Cerebellar nuclear complex (tissue), 1 donor: ENCODE measurements at places on chromosomes 12 and 14.

DNA sequence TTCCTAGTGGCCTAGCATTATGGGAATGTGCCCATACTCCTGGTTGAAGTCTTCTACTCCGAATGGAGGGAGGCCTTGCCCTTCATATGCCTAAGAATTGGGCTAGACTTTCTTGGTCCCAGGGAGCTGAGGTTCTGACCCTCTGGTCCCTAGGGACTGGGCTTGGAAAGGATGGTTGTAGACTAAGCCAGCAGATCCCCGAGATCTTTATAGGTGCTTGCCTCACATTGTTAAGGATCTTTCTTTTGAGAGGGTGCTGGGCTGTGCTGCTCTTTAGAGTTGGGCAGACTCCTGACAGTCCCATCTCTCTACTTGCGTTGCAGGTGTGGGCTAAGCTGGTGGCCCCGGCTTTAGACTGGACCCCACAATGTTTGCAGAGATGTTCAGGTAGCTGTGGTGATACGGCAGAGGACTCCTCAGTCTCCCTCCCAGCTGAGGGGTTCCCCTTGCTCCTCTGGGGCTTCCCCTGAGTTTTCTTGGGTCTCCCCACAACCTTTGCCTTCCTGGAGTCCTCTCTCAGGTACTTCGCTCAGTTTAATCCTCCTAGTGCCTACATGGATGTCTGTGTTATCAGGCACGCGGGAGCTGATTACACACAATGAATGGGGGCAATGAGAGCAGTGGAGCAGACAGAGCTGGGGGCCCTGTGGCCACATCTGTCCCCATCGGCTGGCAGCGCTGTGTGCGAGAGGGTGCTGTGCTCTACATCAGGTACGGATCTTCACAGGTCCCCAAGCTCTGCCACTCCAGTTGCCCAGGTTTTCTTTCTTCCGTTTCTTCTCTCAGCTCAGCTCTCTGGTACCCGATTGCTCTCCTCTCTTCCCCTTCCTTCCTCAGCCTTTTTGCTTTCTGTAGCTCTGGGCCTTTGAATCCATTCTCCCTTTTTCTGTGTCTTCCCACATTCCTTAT lies 1.3 kb downstream of the MBD6 start:
- no peak for DNase-seq

GRCh38 chr12:807041-807735 lies 54.8 kb downstream of the WNK1 start:
- no peak for DNase-seq

GRCh38 chr12:50224026-50224692 lies 57.0 kb upstream of the CERS5 start:
- DNase-seq = no peak

- no peak for DNase-seq
These were observed 38.9 kb downstream of the PPP1R13B start for GRCh38 chr14:103808403-103809001.

DNA sequence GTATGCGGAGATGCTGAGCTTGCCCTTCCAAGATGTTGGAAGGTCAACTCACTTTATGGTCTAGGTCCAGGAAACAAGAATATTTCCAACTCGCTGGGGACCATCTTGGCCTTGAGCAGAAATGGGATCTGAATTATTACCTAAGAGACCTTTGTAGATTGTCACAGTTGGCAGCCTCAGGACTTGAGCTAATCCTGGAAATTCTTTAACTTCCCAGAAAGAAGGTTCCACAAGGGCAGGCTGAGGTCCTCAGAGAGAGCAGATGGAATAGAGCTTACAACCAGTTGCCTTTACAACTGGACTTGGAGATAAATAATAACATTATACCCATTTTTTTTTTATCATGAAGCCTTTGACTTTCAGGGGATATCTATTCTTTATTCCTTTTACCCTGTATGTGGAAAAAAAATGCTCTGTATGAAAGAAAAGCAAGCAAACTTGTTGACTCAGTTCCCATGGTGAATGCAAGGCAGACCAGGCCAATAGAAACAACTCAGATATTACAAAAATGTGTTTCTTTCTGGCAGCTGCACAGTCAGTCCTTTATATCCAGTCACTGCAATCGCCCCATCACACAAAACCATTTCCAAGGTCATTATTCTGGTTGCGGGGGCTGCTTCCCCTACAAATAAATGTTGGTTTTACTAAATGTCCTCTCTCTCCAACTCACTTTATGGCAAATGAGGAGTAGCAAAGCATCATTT lies 401.4 kb downstream of the ZFP36L1 start:
- no peak for DNase-seq

- no peak for DNase-seq
These were observed 20.1 kb upstream of the ANO2 start for GRCh38 chr12:5964913-5965900.

GRCh38 chr12:92096346-92097136 lies 49.1 kb downstream of the BTG1 start:
- no peak for DNase-seq

- DNase-seq = no peak
These were observed 43.3 kb upstream of the VPS33A start for GRCh38 chr12:122309564-122310121.

DNA sequence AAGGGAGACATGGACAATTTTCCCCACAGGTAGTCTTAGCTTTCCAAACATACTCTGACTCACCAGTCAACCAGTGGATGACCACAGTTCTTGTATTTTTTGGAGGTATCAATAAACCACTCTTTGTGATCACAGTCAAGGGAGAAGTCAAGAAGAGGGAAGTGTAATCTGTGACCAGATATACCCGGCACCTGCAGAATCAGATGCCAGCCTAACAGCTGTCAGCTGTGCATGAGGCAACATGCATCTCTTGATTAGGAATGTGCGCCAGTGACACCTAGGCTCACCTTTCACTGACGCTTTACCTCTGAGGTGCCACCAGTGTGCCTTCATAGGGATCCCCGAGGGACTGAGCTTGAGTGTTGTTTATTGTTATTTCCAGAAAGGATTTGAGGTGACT lies 20.0 kb downstream of the PROX2 start:
- DNase-seq = no peak

GRCh38 chr14:61106271-61106958 lies 125.4 kb downstream of the SLC38A6 start:
- no peak for DNase-seq

DNA sequence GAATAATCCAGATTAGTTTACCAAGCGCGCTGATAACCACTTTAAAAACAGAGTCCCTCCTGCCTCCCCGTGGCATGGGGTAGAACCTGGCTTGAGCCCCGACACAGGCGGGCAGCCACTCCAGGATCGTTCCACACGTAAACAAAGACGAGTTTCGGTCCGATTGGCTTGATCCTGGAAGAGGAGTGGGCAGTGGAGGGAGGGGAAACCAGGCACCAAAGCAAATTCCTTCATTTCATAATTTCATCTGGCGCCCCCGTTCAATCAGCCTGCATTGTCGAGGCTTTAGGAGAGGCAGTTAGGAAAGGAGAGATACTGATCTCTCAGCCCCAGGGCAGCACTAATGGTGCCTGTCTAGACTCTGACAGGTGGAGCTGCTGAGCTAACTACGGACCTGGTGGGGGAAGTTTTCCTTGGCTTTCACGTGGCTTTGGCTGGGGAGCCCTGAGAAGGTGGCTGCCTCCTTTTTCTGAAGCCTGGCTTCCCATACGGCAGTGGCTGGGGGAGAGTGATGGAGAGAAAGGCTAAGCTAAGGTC lies 751 bp upstream of the GPRC5A start:
- DNase-seq = no peak

- DNase-seq = no peak
These were observed 162.7 kb downstream of the GRIP1 start for GRCh38 chr12:66516133-66516532.

DNA sequence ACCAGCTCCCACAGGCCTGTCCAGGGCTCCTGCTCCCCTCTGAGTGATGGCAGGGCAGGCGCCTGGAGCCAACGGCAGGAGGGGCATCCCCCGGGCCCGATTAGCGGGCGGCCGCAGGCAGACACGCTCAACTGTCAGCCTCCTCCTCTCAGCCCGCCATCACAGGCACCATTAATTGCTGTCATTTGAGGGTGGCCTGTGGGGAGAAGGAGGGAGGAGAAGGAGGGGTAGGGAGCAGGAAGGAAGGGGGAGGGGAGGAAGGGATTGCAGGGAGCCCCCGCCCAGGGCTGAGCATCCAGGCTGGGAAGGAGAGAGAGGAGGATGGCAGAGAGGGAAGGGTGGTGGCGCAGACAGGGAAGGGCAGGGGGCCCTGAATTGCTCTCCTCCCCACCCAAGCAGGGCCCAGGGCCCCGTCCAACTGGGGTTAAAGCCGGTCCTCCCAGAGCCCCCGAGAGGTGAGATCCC lies 36.1 kb downstream of the NCOR2 start:
- no peak for DNase-seq

- no peak for DNase-seq
These were observed 200.2 kb downstream of the ADGRD1 start for GRCh38 chr12:131153956-131154355.

- DNase-seq = no peak
These were observed 1.2 kb upstream of the AP1G2 start for GRCh38 chr14:23568600-23569331.

DNA sequence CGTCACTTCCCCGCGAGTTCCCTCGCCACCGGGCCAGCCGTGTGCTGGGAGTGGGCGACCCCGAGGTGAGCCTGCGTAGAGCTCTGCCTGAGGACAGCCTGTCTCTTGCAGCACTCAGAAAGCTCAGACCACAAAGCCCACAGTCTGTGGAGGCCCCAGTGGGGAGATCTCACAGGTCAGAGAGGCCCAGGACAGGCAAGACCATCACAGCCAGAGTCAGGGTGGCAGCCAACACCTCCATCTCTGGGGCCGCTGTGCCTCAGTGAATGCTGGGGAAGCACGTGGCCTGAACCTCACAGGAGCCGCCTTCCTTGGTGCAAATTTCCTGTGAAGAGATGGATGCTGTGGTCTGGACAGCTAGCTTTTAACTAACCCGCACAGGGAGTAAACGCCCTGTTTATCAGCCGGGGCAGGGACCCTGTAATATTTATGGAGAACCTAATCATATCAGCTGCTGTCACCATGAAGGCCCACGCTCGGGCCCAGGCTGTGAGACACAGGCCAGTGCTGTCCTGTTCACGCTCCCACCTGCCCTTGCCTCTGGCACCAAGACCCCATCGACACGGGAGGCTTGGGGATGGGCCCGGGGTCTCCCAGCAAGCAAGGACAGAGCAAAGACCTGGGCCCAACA lies 56.9 kb downstream of the CDC42BPB start:
- DNase-seq = no peak

- DNase-seq = no peak
These were observed 52.3 kb upstream of the BCL2L14 start for GRCh38 chr12:12018454-12018853.

DNA sequence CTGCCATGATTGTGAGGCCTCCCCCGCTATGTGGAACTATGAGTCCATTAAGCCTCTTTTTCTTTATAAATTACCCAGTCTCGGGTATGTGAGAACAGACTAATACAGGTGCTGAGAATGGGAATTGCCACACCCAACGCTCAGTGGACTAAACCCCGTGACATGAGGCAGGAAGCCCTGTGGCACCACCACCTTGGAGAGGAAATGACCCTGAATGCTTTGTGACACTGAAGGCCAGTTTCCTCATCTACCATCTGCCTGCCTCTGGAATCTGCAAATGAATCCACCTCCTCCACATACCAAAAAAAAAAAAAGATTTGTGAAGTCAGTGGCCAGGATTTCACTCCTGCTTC lies 41.6 kb downstream of the NT5DC3 start:
- DNase-seq = no peak

DNA sequence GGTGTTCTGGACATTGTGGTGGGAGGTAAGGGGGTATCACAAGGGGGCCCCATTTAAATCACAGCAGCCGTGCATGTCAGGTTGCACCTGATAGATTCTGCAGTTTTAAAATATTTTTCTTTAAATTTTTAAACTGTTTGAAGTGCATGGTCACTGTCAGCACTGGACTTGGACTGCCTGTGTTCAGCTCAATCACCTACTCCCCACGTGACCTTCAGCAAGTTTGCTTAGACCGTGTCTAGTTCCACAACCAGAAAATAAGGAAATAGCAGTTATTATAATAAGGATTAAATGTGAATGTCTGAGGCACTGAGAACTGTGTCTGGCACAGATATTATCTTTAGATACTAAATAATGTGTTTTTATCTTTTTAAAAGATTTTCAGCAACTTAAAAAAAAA lies 64.7 kb downstream of the ESR2 start:
- no peak for DNase-seq
